ENCODE measurements at places on chromosomes 2 and 18.

DNA sequence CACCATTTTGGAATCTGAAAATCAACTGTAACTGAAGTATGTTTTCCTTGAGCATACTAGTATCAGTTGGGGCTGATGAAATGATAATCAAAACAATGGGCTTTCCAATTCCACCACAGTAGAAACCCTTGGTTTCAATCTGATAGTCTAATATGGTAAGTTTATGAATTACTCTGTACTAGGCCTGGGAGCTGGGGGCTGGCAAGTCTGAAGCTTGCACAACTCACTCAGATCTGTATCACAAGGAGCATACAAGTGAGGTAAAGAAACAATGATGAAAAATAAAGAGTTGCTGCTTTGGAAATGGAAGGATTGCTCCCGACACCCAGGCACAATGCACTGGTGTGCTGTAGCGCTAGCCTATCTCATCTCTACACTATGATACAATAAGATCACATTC, 19.4 kb downstream of the ZEB2 start:
- no peak for DNase-seq

- no peak for DNase-seq
Observed at GRCh38 chr2:97355176-97355575, 234.5 kb downstream of the ANKRD36B start.

DNA sequence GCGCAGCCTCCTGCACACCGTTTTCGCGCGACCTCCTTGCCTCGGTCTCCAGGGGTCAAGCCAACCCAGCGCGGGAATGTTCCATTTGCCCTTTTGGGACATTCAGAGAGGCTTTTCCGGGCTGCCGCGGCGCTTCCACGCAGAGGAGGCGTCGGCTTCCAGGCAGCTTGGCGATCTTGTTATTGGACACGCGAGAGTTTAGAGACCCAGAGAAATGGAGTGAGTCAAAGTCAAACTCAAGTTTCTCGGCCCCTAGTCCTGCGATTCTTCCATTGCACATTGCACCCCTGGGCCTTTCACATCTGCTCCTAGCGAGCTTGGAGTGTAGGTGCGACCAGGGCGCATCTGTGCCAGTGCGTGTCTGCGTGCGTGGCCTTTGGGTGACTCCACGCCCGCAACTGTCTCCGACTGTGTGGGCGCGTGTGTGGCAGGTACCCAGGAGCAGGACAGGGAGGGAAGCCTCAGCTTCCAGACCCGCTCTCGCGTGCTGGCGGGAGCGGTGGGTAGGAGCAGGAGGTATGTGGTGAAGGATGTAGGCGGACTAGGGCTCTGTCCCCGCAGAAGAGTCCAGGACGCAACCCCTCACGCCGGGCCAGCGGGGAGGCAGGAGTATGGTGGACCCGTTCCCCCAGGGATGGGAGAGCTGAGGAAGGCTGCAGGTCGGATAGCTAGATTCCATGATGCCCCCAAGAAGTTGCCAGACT, 13.5 kb downstream of the SIX3 start:
- DNase-seq: no peak

GRCh38 chr2:73156539-73157124, 43.9 kb upstream of the RAB11FIP5 start:
- DNase-seq: no peak
